Stimulated activated CD4-positive, alpha-beta T cell treated with anti-CD3 and anti-CD28 coated beads, TNF-alpha, amount 100 ng/mL, for 1 hour (primary cell): ENCODE measurements at places on chromosomes 6 and 20.

DNA sequence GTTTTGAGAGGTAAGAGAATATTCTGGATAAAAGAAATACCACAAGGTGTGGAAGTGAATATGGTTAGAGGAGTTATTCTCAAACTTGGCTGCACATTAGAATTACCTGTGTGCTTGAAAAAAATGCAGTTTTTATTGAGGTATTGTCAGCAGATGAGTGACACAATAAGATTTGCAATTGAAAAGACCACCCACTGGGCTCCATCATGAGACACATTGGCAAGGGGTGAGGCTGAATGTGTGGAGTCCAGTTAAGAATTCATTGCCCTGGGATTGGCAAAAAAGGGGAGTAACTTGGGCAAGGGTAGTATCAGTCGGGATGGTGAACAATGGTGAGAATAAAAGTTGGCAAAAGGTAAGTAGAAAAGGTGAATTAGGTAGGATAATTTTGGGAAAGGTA lies 63.5 kb downstream of the MEI4 start:
- DNase-seq: no peak

- DNase-seq: no peak
Observed at GRCh38 chr20:16257021-16257420, 316.2 kb downstream of the KIF16B start.

DNA sequence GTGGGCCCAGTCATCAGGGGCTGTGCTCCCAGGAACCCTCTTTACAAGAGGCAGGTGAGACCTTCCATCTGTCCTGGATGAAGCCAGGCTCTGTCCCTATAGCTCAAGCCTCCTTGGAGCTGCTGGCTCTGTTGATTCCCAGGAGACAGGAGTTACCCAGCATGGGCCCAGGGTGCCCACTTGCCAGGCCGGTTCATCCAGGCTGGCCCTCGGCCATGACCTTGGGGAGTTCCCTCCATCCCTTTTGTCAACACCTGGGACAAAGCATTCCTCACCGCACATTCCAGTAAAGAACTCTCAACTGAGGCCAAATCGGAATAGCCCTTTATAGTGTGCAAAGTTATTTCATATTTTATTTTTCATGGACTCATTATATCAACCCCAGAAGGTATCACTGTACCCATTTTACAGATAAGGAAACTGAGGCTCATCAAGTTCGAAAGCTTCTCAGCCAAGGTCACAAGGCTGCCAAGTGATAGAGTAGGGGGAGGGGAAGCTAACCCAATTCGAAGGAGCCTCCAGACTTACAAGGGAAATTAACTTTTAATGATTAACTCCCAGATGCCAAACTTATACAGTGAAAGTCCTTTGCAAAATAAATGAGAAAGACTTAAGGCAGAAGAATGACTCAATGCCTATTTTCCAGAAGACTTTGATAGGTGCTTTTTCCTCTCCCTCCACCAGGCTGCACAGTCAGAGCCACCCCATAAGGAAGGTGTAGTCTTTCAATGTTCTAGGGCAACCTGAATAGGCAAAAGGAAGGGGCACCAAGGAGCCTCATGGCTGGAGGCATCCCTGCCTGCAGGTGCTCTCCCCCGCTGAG lies 18.5 kb downstream of the SDC4 start:
- no peak for DNase-seq

DNA sequence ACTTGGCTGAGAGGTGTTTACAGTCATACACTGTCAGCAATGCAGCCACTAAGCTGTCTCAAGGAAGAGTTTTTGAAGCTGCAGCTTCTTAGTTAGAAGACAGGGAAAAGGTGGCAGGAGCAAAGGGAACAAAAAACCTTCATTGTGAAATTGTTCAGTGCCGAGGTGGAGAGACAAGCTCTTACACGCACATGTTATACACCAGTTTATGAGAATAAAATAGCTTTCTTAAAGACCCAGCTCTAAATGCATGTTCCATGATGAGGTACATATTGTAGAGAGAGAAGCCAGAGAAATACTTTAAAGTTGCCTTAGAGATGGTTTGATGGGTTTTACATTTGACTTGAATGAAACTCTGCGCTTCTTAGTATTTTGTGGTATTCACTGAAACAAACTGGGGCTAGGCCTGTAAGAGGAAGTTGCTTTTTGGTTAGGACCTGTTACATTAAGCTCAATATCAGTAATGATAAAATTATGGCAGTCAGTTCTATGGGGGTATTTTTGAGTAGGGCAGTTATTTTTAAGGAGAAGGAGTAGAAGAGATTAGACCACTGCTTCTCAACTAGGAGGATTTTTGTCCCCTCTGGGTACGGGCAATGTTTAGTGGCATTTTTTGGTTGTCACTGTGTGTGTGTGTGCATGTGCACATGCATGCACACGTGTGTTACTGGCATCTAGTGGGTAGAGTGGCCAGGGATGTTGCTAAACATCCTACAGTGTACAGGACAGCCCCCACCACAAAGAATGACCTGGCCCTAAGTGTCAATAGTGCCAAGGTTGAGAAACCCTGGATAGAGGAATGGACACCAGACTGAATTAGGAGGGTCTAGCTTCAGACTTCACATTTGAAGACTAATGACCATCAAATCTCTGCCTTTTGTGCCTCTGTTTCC lies 9.8 kb downstream of the NEDD9 start:
- no peak for DNase-seq

- DNase-seq: no peak
Observed at GRCh38 chr20:37280403-37280802, 9.1 kb upstream of the MANBAL start.

DNA sequence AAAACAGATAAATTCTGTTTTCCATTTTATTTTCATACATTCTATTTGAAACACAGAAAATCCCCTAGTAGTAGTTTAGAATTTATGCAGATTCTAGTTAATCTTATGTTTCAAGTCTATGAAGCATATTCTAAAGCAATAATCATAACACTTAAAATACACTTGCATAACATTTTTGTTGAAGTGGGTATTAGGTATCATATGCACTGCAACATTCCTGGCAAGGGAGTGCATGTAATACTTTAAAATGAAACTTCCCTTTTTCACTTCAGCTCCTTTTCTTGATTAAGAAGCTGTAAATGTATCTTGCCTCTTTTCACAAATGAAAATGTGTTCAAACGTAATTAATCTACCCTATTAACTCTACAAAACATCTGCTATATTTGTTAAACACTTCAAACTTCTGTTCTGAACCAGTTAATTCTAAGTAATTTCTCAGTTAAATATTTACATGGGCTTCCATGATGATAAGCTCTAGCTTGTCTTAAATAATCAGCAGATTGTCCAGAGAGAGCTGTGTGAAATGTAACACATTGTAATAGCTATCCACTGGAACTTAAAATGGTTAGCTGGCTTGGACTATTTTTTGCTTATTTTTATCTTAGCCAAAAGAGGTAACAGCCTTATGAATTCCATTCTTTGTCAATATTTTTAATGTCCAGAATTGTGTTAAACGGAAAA lies 192.8 kb downstream of the COL19A1 start:
- DNase-seq: no peak

DNA sequence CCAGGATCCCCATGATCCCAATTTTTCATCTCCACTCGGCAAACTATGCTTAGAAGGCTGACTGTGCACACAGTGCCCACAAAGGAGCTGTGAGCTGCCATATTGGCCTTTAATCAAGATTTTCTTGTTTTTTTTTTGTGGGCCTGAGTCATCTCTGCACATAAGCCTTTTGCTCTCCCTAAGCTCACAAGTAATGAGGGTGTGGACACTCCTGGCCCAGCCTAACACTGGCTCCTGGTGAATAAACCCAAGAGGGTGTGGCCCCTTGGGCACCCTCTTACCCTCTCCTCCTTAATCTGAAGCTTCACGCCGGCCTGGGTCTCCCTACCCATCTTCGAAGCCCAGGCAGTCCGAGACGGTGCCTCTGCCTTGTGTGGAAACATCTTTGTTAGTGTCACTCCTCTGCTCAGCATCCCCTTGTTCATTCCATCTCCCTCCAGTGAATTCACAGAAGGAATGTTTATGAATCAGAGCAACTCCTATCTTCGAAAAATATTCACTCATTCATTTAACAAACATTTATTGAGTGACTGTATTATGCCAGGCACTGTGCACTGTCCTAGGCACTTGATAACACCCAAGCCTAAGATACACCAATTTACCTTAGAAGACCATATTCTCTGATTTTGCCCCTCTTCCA lies 22.2 kb upstream of the MRPS10 start:
- no peak for DNase-seq

DNA sequence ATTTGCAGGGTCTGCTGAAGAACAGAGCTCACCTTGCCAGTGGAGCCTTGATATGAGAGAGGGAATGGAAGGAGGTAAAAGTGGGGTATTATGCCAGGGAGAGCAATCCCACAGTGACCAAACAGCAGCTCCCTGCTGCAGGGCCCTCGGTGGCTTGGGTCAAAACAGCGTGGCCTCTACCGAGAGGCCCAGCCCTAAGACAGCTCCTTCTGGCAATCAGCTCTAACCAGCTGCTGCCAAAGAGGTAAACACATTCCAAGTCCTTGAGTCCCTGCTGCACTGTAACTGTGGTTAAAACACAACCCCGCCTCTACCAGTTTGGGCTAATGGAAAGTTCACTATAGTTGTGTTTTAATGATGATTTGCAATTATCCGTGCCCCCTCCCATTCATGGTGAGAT lies 1.4 kb upstream of the DAAM2 start:
- DNase-seq: no peak

DNA sequence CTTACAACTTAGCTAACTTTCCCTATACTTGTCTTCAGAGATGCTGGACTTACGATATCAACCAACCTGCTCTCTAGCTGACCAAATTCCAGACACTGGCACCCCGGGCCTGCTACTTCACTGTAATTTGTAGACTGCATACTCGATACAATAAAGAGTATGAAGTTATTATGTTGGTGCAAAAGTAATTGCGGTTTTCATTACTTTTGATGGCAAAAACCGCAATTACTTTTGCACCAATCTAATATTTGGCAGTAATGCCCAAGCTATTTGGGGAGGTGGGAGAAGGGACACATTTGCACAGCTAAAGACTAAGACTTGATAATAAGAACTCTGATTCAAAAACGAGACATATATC lies 34.9 kb upstream of the ARHGAP18 start:
- DNase-seq: no peak

DNA sequence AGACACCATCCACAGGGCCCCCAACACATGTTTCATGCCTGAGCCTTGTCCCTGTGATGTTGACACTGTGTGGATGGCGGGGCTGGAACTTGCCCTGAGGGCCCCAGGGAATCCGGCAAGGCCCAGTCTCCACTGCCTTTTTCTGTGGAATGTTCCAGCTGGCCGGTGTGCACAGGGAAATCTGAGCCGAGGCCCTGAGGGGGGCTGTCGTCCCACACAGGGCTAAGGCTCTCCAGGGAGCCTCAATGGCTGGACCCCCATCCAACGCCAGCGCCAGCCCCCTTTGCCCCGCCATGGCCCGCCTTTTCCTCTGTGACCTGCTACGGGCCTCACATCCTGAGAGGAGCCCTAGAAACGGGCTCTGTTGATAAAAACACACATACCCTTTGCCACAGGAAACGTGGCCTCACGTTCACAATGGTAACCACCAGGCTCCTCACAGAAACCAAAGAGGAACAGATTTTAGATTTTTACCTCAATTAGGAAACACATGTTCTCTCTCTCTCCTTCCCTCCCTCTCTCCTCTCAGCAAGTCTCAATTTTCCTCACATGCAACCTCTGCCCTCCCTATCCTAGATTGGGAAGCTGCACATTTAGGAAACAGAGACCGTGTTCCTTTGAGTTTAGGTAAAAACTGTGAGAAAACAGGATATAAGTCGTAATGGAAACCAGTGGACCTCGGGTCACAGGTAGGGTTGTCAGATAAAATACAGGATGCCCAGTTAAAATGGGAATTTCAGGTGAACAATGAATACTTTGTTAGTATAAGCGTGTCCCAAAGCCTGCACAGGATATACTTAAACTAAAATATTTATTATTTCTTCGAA lies 13.7 kb upstream of the ZNF831 start:
- no peak for DNase-seq

- no peak for DNase-seq
Observed at GRCh38 chr20:10438217-10438616, 3.1 kb downstream of the SLX4IP start.
